ENCODE measurements at places on chromosomes 5 and 9.

GRCh38 chr9:123608104-123608503 is 252.1 kb downstream of the CRB2 start:
- no peak for DNase-seq

GRCh38 chr9:79807971-79808370 is 236.2 kb downstream of the TLE4 start:
- DNase-seq, result no peak

DNA sequence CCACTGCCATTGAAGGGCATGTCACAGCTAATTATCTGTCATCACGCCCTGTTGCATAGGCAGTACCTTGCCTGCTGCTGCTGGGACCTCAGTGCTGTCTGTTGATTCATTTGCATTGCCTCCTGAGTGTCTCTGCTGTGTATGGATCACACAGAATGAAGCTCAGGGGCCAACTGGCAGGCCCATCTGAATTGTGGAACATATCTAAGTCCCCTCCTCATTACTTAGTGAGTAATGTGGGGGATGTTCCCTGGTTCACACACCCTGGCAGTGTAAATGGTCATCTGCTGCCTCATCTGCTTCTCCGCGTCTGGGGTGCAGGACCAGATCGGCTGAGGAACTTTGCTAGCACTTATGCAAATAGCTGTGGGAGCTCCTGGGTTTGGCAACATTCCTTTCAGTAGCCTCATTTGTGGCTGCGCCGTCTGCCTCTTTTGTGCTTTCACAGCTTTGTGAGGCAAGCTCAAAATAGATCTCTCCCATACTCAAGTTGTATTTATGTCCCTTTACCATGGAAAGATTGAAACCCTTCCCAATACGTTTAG is 25.4 kb downstream of the TYRP1 start:
- no peak for DNase-seq

DNA sequence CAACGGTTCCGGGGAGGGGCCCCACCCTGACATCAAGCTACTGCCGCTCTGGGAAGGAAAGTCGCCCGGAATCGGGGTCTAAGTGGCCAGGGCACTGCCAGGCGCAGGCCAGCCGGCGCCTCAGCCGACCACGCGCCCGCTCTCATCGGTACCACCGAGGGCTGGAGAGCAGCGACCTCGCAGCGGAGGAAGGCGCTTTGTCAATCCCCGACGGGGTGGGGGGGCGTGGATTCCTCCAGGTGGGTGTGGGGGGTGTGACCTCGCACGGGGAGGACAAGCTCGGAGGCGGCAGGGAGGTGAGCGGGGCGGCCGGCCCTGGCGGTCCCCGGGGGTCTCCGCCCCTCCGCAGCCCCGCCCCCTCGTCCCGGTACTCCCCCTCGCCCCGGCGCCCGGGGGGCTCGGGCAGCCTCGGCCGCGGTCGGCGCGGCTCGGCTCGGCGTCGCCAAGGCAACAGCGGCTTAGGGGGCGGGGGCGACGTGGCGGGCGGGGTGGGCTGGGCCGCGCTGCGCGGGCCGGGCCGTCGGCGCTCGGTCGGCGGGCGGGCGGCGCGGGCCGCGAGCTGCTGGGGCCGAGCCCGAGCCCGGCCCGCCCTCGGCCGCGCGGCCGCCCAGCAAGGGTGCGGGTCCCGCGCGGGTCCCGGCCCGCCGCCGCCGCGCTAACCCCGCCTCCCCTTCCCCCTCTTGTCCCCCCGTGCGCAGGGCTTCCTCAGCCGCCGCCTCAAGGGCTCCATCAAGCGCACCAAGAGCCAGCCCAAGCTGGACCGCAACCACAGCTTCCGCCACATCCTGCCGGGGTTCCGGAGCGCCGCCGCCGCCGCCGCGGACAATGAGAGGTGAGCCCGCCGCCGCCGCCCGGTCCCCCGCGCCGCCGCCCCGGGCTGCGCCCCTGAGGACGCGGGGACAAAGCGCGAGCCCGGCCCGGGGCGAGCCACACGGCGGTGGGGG is 47.5 kb downstream of the DAB2IP start:
- DNase-seq, result peak; percentile 56

GRCh38 chr9:69871118-69871834 is 50.7 kb downstream of the CFAP95 start:
- no peak for DNase-seq

DNA sequence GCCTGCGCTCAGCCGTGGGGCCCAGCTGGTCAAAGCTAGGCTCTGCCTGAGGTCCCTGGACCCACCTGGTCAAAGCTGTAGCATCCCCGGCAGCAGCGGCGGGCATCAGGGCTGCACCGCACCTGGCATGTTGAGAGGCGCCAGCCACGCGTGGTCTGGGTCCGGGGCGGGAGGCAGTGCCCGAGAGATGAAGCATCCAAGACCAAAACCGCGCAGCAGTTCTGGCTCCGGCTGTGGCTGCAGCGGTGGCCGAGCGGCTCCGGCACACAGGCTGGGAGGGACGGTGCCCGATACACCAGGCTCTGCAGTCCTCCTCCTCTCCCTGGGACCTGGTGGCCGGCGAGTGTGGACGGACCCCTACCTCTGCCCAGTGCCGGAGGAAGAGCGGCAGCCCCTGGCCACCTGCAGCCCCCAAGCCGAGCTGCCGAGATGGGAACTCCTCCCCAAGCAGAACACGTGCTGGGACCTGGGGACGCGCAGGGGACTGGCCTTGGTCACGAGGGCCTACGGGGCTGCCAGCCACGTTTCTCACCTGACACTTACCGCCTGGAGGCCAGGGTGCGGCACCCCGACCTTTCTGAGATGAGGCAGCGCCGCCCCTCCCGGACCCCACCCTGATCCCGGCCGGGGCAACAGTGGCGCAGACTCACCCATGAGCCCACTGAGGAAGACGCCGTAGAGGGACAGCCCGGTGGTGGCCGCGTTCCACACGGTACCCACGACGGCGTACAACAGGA is 33.0 kb downstream of the SLC9A3 start:
- no peak for DNase-seq

DNA sequence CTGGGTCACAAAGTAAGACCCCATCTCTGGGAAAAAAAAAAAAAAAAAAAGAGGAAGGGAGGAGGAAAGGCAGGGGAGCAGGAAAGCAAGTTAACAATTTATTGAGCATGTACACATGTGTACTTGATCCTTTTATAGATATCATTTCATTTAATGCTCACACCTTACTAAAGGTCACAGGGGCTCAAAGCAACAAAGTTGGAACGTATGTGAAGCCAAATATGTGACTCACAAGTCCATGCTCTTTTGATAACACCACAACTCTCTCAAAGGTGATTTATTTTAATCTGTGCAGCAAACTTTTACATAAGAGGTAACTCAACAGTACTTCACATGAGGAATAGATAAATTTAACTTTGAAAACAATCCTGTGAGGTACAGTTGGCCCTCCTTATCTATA is 34.4 kb upstream of the DTWD2 start:
- DNase-seq, result no peak

DNA sequence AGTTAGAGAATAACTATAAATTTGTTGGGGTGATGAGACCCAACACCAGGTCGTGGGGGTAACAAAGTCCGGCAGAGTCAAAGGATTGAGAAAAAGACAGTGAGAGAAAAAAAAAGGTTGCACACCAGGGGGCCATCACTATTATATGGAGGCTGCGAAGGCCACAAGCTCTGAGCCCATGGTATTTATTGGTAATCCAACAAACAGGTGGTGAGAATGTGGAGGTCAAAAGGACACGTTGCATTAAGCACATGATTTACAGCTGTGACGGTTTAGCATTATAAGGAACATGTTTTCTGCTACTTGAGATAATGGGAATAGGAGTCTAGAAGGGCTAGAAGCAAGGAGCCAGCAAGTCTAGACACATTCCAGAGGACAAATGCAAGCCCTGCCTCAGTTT is 2202.2 kb upstream of the C9orf72 start:
- no peak for DNase-seq

DNA sequence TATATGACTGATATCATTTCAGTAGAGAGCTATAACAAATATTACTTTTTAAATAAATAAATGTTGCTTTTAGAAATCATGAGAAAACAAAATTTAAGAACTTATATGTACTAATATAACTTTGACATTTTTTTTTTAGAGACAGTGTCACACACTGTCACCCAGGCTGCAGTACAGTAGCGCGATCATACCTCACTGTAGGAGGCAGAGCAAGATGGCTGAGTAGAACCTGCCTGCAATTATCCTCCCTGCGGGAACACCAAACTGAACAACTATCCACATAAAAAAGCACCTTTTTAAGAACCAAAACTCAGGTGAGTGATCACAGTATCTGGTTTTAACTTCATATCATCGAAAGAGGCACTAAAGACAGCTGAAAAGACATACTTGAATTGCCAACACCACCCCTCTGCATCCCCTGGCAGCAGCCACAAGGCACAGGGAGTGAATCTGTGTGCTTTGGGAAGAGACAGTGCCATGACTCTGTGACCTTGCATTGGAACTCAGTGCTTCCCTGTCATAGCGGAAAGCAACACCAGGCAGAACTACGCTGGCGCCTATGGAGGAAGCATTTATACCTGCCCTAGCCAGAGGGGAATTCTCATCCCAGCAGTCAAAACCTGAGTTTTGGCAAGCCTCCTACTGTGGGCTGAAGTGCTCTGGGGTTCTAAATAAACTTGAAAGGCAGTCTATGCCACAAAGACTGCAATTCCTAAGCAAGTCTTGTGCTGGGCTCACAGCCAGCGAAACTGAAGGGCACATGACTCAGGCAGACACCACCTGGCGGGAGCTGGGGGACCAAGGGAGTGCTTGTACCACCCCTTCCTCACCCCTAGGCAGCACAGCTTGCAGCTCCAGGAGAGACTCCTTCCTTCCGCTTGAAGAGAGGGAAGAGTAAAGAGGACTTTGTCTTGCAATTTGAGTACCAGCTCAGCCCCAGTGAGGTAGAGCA is 142.7 kb downstream of the FBXL17 start:
- no peak for DNase-seq

DNA sequence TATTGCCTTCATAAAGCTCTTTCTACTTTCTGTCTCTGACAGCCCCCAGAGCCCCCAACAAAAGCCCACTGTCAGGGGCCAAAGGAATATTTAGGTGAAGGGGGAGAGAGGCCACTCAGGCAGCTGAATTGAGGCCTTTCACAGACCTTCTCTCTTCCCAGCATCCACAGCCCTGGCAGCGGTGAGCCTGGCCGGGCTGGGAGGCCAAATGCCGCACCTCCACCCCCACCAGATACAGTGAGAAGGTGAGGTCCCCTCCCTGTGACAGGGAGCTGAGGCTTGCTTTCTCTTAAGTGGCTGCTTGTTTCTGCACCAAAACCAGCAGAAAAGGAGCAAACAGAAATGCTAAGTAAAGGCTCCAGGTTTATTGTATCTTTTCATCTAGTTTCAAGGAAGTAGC is 168.1 kb downstream of the ROR2 start:
- no peak for DNase-seq

GRCh38 chr5:177131019-177131320 is 2.6 kb upstream of the NSD1 start:
- DNase-seq, result no peak

DNA sequence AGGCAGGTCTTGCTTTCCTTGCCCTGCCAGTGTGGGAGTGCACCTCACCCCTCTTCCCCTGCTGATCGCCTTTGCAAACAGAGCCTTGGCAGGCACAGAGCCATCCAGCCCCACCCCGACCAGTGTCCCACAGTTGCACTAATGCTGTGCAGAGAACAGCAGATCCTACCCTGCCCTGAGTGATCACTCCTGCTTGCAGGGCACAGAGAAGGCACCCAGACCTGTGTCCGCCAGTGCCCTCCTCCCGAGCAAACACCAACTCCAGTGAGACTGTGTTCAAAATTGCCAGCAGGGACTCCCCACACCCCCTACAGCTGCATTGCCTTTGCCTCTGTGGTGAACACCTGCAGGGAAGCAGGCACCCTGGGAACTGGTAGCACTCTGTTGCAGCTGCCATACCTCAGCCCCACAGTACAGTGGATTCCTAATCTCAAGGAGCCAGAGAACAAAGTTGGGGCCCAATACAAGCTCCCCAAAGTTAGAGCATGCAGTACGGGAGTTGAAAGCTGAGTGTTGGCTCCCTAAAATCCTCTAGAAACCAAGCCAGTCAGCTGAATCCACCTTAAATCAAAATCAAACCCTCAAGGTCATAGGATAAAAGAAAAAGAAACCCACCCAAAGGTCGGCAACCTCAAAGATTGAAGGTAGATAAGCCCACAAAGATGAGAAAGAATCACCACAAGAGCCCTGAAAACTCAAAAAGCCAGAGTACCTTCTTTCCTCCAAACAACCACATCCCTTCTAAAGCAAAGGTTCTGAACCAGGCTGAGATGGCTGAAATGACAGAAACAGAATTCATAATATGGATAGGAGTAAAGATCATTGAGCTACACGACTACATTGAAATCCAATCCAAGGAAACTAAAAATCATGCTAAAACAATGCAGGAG is 92.9 kb upstream of the PIK3R1 start:
- DNase-seq, result no peak

DNA sequence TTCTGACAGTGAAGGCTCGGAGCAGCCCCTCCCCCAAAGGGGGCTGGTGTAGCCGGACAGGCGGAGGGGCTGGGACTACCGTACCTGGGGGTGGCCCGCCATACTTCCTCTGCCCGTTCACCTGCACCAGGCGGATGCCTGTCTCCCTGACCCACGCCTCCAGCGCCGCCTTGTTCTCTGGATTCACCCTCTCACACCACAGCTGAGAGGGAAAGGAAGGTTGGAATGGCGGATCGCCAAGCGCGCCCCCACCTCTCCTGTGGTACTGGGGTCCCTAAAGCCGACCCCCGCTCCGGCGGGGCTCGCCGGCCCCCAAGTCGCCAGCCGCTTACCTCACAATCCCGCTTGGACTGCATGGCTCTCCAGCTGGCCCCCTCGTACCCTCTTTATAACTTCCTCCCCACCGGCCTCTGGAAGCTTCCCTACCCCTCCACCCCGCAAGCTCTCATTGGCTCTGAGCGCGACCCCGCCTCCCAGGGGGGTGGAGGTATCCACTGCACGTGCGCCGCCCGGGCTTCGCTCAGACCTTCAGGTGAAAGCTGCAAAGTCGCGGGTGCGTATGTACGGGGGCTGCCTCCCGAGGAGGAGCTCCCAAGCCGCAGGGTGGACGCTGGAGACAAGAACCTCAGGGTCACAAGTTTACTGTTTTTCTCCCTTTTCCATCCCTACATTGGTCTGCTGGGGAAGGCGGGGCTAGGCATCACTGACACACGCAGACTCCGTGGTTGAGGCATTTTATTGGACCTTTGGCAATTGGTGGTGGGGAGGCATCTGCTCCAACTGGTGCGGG is at the start of gene DND1:
TSS of gene DND1 (minus strand) at position 390 of the 790 bp plus-strand sequence. CDS start at position 356, 34 bp downstream.
- DNase-seq, result no peak

GRCh38 chr5:30267026-30267425 is 926.5 kb upstream of the CDH6 start:
- no peak for DNase-seq

DNA sequence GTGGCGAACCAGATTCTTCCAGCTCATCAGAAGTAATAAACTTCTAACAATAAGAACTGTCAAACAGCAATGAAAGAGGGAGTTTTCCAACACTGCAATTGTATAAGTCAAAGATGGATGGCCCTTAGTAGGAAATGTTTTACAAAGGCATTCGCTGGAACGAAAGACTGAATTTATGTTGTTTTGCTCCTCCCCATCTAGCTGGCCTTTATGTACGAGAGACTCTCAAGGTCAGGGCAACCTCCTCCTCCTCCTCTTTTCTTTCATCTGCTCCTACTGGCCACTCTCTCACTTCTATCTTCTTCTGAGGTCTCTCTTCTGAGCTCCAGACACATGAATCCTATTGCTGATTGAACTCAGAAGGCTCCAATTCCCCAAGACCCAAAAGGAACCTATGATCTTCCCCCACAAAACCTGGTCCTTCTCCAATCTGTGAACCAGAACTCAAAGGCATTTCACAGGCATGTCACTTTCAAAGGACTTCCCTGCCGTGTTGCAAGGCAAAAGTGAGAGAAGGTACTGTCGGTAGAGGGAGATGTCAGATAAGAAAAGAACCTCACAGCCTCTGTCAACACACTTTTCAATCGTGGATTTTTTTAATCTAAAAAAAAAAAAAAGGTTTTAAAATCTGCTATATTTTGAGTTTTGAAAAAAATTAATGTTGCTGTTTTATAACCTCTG is 28.5 kb upstream of the PUM3 start:
- DNase-seq, result no peak

Data from stimulated activated CD8-positive, alpha-beta memory T cell treated with anti-CD3 and anti-CD28 coated beads, Interleukin-7, amount 100 ng/mL, for 4 hours (primary cell).